ENCODE measurements at places on chromosomes 2 and 18.
A peak's percentile ranks its signal among the peaks of the same experiment; 100 is the strongest.

GRCh38 chr18:10242936-10243680 is 211.3 kb upstream of the APCDD1 start:
- no peak for DNase-seq

DNA sequence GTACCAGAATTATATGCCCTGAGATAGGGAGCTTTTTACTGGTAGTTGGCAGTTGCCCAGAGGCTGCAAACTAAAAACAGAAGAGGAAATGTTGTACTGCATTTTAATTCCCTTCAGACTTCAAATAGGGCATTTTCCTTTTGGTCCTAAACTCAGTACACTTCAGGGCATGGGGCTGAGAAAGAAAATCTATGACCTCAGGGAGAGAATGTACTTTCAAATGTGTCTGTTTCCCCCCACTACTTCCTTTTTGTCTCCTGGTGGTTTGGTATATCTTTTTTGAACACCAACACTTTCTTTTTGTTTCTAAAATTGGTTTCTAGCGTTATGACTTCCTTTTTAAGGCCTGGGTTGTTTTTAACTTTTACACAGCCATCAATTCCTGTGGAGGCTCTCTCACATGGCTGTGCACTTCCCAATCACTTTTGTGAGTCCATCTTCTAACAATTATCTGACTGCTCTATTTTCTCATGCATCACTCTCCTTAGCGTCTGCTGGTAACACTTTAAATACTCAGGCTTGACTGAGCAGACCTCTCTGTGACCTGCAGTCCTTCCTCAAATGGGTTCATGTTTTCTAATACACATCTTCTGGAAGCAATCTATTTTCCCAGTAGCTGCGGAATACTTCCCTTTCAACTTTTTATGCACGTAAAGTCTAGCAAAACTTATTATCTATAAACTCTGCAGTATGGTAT is 596.0 kb downstream of the LRP1B start:
- no peak for DNase-seq

- DNase-seq = no peak
Measured at GRCh38 chr2:232543928-232544631, 4.6 kb downstream of the CHRNG start.

DNA sequence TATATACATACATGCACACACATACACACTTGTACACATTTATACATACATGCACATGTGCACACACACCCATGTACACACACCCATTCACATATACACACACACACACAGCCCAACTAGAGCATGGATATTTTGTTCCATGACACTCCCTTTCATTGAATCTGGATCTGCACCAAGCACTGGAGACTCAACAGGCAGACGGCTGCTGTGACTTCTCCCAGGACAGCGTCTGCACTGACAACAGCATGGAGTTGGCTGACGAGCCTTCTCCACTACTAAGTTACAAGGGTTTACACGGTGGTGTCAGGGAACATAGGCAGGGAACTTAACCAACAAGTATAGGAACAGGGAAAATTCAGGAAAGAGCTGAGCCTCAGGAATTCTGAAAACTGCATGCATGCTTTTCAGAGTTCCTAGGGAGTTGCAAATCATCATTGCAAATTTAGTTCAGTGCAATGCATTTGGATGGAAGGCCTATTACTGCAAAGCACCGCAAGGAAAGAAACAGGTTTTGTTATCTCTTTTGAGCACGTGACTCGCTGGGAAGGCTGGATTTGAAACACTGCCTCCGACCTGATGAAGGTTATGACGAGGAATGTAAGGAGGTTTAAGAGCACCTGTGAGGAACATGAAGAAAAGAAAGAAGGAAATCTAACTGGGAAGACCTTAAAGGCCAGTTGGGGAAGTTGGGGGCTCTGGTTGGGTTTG is 35.9 kb downstream of the TMEM18 start:
- DNase-seq = no peak

- DNase-seq = no peak
Measured at GRCh38 chr2:95012881-95013550, 12.5 kb upstream of the MAL start.

DNA sequence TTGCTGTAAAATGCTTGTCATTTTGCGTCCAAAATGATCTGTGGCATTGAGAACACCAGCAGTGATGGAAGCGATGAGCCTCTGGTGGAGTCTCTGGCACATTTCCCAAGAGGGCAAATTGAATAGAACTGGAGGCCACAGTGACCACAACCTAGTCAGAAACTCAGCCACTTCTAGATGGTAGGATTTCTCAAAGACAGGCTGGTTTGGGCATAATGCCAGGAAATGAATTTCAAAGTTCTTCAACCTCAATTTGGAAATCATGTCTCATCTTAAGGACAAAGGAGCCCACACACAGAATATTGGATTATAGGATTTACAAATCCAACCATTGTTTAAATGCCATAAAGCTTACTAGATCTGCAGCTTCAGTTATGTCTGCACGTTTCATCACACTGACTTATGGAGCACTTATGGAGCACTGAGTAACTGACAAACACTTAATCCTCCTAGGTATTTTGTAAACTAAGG is 132.1 kb downstream of the COL6A3 start:
- peak; percentile 94 for DNase-seq

DNA sequence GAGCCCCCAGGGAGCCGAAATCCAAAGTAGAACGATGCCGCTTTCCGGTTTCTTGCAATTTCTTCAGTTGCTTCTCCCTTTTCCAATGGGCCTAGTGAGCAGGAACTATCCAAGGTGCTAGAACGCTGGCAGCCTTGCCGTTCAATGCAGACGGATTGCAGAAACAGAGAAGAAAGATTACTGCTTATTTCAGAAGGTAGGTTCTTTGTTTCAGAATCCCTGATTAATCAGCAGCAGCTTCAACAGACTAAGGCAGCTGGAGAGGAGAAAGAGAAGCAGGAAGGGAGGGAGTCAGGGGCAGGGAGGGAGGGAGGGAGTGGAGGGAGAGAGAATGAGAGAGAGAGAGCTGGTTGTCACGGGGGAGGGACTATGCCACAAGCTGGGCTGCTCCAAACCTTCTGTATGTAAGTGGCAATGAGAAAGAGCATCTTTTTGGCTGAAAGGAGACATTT is 576 bp downstream of the NYAP2 start:
- peak; percentile 70 for DNase-seq

GRCh38 chr2:458425-458815 is 170.5 kb upstream of the ALKAL2 start:
- no peak for DNase-seq

GRCh38 chr2:210363261-210363660 is 48.3 kb upstream of the MYL1 start:
- DNase-seq = no peak

GRCh38 chr2:133177196-133177595 is 391.1 kb downstream of the NCKAP5 start:
- no peak for DNase-seq

DNA sequence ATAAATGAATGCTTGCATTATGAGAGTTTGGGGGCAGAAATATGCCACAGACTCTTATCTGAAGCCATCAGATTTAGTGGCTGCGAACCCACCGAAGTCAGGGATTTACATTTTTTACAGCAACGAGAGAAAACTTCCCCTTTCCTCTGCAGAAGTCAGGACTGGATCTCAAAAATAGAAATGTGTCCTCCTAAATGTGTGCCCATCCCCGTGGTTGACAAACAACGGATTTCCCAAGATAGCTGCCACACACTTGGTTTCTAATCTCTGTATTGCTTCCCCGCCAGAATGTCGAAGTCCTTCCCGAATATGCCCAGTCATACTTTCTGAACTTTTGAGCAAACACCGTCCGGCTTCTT is 879 bp upstream of the ADAM23 start:
- DNase-seq = no peak

- peak; percentile 50 for DNase-seq
Measured at GRCh38 chr2:237486334-237486818, 675 bp upstream of the MLPH start.

GRCh38 chr2:109457366-109457765 is 156.4 kb downstream of the SEPTIN10 start:
- DNase-seq = no peak

GRCh38 chr2:62207491-62207890 is 11.6 kb downstream of the B3GNT2 start:
- DNase-seq = no peak

GRCh38 chr18:7870855-7871254 is 303.7 kb downstream of the PTPRM start:
- DNase-seq = peak; percentile 56

DNA sequence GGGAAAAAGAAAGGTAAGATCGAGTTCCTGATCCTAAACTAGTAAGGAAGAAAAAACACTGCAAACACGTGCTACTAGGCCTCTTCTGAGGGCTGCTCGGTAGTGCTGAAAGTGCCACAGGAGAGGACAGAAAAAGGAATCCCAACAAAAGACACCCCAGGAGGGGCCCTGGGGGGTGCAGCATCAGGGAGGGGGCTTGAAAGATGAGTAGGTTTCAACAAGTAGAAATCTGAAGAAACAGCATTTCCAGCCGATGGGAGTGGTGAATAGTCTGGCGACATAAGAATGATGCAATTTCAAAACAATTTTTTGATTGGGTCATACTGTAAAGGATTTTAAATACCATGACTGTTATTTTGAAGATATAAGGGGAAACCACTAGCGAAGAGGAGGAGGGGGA is 98.6 kb downstream of the NOL10 start:
- DNase-seq = peak; percentile 67

GRCh38 chr2:8692783-8693156 is 10.9 kb downstream of the ID2 start:
- no peak for DNase-seq

DNA sequence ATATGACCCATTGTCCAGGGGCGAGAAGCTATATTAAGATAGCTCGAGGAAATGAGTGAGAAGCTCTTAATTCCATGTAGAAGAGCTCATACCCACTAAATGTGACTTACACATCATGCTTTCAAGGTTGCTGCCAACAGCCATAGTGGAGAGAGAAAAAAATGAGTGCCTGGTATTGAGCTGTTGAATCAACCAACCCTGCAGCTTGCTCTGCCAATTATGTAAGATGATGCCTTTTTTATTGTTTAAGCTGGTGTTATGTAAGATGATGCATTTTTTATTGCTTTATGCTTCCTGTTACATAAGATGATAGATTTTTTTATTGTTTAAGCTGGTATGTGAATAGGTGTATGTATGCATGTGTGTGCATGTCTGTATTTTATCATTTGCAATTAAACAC is 228.2 kb downstream of the CCDC178 start:
- no peak for DNase-seq

GRCh38 chr2:119196301-119197125 is 27.1 kb upstream of the STEAP3 start:
- peak; percentile 13 for DNase-seq

- DNase-seq = no peak
Measured at GRCh38 chr2:77807531-77808215, 285.5 kb upstream of the LRRTM4 start.

DNA sequence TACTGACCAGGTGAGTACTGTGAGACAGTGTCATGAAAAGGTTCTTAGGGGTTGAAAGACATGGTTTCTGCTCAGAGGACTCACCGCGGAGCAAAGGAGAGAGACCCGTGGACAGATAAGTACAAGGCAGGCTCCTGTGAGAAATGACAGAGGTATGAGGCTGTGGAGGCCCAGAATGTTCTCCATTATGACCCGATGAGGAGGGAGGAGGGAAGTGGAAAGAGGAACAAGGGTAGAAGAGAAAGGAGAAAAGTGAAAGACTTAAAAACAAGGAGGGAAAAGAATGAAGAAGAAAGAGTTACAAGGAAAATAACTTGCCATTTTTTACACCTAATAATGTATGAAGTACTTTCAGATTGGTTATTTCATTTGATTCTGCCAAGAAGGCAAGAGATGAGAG is 29.8 kb downstream of the MAPRE3 start:
- DNase-seq = no peak

DNA sequence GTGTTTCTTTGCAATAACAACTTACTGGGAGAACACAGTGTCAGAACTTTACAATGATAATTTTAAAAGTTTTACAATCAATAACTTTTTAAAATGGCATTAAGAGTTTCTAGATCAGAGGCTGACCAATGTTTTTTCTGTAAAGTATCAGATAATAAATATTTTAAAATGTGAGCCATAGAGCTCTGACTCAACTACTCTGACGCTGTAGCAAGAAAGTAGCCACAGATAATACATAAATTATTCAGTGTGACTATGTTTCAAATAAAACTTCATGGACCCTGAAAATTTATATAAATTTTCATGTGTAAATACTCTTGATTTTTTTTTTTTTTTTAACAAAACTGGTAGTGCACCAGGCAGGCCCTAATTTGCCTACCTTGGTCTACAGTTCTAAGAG is 77.4 kb downstream of the CUL3 start:
- no peak for DNase-seq

DNA sequence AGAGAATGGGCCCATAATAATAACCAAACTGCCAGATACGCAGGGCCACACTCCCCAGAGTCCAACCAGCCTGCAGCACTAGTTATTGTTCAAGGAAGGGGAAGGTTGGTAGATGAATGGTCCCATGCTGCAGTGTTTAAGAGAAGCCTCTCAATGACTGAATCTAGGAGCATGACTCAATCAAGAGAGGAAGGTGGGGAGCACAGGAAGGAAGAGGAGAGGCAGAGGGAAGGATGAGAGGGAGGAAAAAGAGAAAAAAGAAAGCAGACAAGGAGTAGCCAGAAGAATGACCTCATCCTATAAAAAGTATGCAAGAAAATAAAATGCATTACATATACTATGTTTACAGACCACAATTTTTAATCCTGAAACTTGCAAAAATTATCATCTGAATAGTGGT is 174.5 kb downstream of the TCF4 start:
- DNase-seq = no peak

- DNase-seq = no peak
Measured at GRCh38 chr2:216950547-216950946, 90.7 kb upstream of the TNP1 start.

GRCh38 chr2:119212139-119212800 is 11.4 kb upstream of the STEAP3 start:
- no peak for DNase-seq

GRCh38 chr18:11850821-11851145 is 430 bp upstream of the CHMP1B start:
- peak; percentile 83 for DNase-seq

DNA sequence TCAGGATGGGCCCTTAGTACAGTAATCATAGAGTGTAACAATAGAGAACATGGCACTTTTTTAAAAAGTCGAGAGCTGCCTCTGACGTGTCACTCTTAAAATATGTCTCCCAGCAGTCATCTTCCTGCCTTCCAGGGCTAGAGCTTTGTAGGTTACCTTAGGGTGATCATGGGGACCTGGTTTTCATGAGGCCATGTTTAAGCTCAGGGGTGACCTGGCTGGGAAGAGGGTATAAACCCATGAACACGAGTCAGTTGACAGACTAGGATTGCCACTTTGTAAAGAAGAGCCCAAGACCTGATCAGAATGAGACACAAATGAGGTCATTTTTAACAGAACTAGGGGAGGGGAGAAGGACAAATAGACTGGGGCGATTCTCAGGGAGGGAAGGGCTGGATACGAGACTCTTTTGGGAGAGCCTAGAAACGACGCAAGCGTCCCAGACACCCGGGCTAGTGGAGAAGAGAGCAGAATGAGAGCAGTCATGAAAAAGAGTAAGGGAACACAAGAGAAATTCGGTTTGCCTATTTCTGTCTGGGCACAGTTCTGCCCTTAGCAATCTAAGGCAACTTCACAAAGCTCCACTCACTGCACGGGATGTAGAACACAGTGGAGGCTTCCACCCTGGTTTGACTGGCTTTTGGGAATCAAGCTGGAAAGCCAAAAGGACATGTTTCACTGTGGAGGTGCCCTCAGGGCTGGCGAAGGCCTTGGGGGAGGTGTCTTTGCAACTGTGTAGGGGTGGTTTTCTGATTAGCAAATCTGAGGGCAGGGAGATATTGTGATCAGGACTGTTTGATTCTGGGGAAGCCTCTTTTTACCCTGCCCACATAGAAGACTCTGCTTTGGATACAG is 1.8 kb upstream of the RAB31 start:
- peak; percentile 46 for DNase-seq

- DNase-seq = peak; percentile 64
Measured at GRCh38 chr2:231111987-231112386, 12.9 kb downstream of the HTR2B start.

All from adipocyte (in vitro differentiated cells).